ENCODE measurements at places on chromosomes 2 and 18. TPM values are rescaled to one million over a fixed set of nuclear protein-coding genes. Genes with fewer than 3 reads are reported as not detected.

DNA sequence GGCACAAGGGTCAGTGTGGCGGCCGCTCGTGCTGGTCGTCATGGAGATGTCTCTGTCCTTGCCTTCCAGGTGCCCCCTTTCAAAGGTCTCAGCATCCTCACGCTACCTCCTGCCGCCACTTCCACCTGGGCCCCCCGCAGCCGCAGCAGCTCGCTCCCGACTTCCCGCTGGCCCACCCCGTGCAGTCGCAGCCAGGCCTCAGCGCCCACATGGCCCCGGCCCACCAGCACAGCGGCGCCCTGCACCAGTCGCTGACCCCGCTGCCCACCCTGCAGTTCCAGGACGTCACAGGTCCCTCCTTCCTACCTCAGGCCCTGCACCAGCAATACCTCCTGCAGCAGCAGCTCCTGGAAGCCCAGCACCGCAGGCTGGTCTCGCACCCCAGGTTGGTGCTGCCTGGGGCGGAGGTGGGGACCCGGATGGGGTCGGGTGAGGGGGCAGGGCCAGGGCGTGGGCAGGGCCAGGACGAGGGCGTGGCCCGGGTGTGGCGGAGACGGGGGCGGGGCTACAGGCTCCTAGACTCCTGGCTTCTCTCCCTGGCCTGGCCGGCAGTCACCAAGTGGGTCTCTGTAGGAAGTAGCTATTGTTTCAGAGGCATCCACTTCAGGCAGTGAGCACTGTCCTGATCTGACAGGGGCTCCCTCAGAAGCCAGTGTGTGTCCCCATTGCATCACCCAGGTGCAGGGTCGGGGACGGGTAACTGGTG lies 223.7 kb downstream of the LOXHD1 start:
- DNase-seq = no peak

DNA sequence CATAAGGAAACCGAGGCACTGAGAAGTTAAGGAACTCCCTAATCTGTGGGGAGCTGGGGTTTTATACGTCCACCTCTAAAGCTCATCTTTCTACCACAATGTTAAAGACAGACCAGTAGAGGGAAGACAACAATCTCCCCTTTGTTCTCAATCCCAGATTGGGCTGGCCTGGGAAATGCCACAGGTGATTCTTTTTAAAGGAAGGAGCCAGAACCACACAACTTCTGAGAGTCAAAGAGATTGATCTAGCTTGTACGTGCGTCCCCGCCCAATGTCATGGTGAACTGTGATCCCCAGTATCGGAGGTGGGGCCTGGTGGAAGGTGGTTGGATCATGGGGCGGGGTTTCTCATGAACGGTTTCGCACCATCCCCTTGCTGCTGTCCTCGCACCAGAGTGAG lies 81.8 kb upstream of the LCLAT1 start:
- DNase-seq = no peak

GRCh38 chr2:163775304-163775703 lies 39.5 kb upstream of the FIGN start:
- DNase-seq = no peak

DNA sequence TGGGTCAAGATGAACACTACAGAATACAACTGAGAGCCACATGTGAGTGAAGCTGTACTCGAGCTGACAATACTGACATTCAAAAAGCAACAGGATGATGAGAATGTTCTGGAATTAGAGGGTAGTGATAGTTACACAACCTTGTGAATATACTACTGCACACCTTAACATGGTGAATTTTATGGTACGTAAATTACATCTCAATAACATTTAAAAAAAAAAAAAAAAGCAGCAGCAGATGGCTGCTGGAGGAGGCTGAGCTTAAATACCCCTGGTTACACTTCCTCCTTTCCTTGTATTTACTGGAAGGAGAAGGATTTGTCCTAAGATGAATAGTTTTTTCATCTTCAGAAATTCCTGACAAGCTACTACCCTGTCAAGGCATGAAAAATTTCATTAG lies 45.5 kb upstream of the CYP1B1 start:
- no peak for DNase-seq

DNA sequence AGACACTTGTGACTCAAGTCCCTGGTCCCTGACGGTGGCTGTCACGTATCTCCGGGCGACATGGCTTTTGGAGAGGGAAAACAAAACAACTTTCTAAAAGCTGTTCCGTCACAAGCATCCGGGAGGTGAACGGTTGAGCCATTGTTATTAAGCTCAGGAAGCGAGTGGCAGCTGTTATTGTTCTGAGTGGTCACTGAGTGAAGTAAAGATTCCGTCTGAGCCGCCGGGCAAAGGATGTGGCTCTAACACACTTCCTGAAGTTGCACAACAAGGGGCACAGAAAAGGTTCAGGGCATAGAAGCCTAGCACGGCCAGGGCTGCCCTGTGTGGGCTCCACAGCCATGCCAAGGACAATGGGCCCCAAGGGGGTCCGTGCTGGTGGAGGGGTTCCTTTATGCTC lies 24.3 kb downstream of the INPP5D start:
- no peak for DNase-seq

DNA sequence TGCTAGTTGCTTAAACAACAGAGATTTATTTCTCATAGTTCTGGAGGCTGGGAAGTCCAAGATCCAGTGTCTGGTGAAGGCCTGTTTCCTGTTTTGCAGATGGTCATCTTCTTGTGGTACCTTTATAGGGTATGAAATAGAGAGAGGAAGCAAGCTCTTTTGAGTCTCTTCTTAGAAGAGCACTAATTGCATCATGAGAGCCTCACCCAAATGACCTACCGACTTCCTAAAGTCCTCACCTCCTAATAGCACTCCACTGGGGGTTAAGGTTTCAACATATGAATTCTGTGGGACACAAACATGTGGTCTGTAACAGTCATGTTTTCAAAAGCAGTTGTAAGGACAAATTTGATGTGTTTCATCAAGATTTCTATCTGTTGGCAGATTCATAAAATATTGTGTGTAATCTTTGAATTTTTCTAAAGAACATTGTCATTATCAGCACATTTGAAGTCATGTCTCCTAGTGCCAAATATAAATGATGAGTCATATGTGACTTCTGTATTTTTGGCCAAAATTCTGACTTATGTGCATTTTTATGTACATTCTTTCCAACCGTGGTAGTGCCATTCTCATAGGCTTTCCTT lies 45.3 kb downstream of the CD28 start:
- no peak for DNase-seq

DNA sequence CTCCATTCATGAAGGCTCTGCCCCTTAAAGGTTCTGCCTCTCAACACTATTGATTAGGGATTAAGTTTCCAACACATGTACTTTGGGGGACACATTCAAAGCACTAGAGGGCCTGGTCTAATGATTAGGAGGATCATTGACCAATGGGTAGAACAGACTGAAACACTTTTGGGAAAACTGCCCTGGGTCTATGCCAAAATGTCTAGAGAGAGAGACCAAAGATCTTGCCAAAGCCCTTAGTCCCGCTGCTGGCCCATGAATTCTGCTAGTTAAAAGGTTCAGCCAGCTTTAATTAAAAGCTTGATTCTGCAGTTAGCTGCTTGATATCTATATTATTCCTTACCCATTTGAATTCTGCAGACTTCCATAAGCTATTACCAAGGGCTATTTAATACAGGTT lies 613.2 kb downstream of the SLC4A3 start:
- DNase-seq = no peak

GRCh38 chr2:230814616-230815015 lies 50.1 kb upstream of the ITM2C start:
- no peak for DNase-seq

DNA sequence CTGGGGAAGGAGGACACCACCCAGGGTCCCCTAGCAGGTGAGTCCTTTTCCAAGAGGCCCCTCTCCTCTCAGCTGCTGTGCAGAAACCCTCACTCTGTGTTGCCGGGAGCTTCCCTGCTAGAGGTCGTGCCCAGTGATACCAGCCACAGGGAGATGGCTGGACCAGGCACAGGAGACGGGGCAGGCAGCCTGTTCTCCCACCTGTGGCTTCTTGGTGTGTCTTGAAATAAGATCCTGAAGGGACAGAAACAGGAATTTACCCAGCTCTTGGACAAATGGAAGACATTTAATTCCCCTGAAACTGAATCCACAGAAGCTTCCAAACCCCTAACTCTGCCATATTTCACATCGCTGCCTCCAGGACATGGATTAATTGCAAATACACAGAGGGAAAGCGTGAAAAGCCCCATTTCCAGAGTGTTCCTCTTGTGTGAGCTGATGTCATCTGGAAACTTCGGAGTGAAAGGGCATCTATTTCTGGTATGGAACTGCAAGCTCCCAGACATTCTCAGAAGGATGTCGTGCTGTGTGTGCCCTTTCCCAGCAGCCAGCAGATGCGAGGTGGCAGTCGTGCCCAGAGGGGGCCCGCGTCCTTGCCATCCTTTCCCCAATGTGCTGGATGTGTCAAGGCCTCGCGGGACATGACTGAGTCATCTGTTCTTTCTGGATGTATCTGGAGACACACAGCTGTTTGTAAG lies 177.7 kb downstream of the SEPTIN10 start:
- peak; percentile 35 for DNase-seq

- DNase-seq = no peak
Measured at GRCh38 chr2:45332094-45332493, 279.0 kb downstream of the SRBD1 start.

DNA sequence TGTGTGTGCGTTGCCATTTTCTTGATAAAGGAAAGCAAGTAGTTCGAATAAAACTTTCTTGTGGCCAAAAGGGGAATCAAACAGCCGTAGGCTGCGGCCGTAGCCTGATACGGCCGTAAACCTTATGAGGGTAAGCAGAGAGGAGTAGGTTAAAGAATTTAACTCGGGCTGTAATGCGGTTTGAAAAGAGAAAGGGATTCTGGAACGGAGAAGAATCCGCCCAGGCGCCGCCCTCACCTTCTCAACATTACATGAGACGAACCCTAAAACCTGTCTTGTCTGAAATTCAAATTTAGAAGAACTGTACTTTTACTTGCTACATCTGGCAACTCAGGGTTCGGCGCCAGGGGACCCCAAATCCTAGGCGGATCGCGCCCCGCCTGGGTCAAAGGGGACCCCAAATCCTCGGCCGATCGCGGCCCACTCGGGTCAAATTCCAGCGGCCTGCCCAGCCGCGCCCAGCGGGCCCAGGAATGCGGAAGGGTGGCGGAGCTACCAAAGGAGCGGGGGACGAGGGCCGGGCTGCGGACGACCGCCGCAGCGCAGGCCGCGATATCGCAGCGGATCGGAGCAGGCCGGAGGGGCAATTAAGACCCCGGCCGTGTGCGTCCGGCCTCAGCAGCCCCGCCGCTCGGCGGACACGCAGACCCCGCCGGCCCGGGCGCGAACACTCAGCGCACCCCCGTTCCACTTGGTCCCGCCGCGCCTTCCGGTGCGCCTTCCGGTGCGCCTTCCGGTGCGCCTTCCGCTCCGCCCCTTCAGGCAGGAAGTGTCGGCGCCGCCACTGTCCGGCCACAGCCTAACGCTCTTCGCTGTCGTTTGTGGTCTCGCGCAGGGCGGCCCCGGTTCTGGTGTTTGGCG lies at the start of gene MYL12B:
Gene MYL12B, plus strand, starts transcription at position 761 of the 861 bp plus-strand sequence. CDS start 10,766 bp downstream, outside the sequence.
- DNase-seq = peak; percentile 88

- no peak for DNase-seq
Measured at GRCh38 chr18:76626991-76627390, 131.9 kb upstream of the ZNF516 start.

GRCh38 chr2:196275646-196276352 lies 104.4 kb upstream of the STK17B start:
- DNase-seq = no peak

DNA sequence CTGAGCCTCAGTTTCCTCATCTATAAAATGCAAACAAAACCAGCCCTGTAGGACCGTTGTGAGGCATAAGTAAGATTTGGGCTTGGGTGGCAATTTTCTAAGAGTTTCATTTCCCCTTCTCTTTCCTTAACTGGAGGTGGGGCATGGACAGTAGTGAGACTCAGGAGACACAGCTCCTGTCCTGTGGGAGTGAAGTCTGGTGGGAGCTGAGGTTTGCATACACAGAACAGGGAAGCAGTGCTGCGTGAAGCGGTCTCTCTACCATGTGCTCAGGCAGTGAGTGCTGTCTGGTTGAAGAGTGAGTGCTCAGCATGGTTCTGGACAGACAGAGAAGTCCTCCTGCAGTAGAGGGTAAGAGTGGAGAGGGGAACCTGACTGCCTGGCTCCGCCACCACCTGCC lies 62.3 kb upstream of the MCFD2 start:
- DNase-seq = no peak

ERICH2 gene
- total RNA-seq = 2.5 TPM

MOGAT1 gene
- total RNA-seq = not detected

RESP18 gene
- total RNA-seq = not detected

DSG1 gene
- 0.32 TPM for total RNA-seq

PJVK gene
- total RNA-seq = 2.0 TPM

CDH19 gene
- not detected for total RNA-seq

DES gene
- not detected for total RNA-seq

SLC30A3 gene
- not detected for total RNA-seq

CXCR1 gene
- total RNA-seq = 0.28 TPM

MAPK4 gene
- total RNA-seq = not detected

FBXO48 gene
- 1.6 TPM for total RNA-seq

DLGAP1 gene
- not detected for total RNA-seq
